Esophagus squamous epithelium (tissue), 5 donors: ENCODE measurements at places on chromosomes 6 and 20. TPM values are rescaled to one million over a fixed set of nuclear protein-coding genes. Genes with fewer than 3 reads are reported as not detected.

SGK2 gene
- total RNA-seq, result not detected

DNA sequence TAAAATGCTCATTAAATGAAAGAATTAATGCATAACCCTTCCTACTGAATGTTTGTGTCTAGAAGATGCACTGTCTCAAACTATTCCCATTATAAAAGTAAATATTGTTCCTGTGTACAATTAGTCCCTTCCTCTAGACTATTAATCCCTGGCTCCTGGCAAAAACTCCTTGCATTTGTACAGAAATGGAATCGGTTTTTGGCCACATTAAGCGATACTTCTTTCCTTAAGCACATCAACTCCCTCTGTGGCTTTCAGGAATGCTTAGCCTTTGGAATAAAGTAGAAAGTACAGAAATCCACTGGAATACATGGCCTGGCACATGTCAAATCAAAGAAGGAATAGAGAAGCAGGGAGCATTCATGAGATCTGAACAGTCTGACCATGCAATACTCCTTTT is 179.8 kb downstream of the GMPR start:
- no peak overlapping the region for H3K27ac ChIP-seq
- peaks cover 66% of the 10 kb centered on the region for H3K4me1 ChIP-seq
- H3K36me3 ChIP-seq, result no peaks in the 10 kb centered on the region
- H3K27me3 ChIP-seq, result no peaks in the 10 kb centered on the region

GRCh38 chr20:47429409-47429808 is 72.3 kb upstream of the NCOA3 start:
- H3K4me1 ChIP-seq, result peaks cover 4% of the 10 kb centered on the region
- DNase-seq, result no peak
- H3K27me3 ChIP-seq, result no peaks in the 10 kb centered on the region
- no peaks in the 10 kb centered on the region for H3K36me3 ChIP-seq
- H3K4me3 ChIP-seq, result no peak overlapping the region

DNA sequence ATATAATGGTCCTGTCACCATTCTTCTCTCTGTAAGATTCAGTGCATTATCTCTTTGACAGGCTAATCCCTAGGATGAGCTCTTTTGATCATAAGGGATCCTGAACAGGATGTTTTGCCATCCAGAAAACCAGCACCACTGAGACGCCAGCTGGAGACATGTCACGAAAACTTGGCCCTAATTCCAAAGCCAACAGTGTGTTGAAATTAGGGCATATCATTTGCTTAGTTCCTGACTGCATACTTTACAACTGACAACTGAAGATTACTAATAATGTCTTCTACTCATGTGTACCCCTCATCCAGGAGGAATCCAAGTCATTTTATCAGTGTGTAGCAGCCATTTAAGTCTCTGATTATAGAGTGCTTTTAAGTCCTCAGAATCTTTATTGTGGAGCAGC is 243.6 kb downstream of the KCNQ5 start:
- H3K4me3 ChIP-seq, result no peak overlapping the region
- H3K36me3 ChIP-seq, result no peaks in the 10 kb centered on the region
- no peak overlapping the region for H3K27ac ChIP-seq
- no peak for DNase-seq
- no peaks in the 10 kb centered on the region for H3K27me3 ChIP-seq
- peaks cover 5% of the 10 kb centered on the region for H3K4me1 ChIP-seq

DNA sequence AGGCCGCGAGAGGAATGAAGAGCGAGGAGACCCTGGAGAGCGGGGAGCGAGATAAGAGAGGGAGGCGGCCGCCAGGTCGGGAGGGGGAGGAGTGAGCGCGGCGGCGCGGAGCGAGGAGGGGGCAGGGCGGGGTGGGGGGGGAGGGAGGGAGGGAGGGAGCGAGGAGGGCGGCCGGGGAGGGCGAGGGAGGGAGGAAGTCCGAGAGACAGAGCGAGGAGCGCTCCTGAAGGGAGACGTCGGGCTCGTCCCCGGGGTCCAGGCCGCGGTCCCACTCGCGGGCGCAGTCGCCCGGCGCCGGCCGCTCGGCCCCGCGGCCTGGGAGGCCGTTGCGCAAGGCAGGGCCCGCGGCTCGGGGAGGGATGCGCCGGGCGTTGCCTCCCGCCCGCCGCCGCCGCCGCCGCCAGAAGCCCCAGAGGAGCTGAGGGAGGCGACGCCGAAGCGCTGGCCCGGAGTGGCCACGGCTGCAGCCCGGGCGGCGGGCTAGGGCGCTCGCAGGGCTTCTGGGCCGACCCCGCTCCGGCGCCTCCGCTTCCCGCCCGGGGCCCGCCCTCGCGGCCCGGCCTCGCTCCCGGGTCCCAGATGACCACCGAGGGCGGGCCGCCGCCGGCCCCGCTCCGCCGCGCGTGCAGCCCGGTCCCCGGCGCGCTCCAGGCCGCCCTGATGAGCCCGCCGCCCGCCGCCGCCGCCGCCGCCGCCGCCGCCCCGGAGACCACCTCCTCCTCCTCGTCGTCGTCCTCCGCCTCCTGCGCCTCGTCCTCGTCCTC is at the start of gene FOXF2:
TSS of gene FOXF2 (plus strand) at position 208 of the 764 bp plus-strand sequence. CDS start at position 580, 372 bp downstream.
- H3K4me3 ChIP-seq, result peak within 1 kb of the TSS; percentile 48
- peaks cover 10% of the 10 kb centered on the region for H3K27me3 ChIP-seq
- no peaks in the 10 kb centered on the region for H3K36me3 ChIP-seq
- no peak for DNase-seq
- peaks cover 73% of the 10 kb centered on the region for H3K4me1 ChIP-seq

GRCh38 chr6:46998436-46999017 is 43.6 kb downstream of the ADGRF1 start:
- H3K27ac ChIP-seq, result no peak overlapping the region
- H3K4me3 ChIP-seq, result no peak overlapping the region
- H3K27me3 ChIP-seq, result no peaks in the 10 kb centered on the region
- no peaks in the 10 kb centered on the region for H3K4me1 ChIP-seq
- no peaks in the 10 kb centered on the region for H3K36me3 ChIP-seq
